ENCODE measurements at places on chromosomes 1 and 21. TPM values are rescaled to one million over a fixed set of nuclear protein-coding genes. Genes with fewer than 3 reads are reported as not detected.

APCS gene
- total RNA-seq, result not detected

FAM110D gene
- not detected for total RNA-seq

CFHR5 gene
- total RNA-seq, result not detected

SLC44A5 gene
- under 0.01 TPM for total RNA-seq

DMBX1 gene
- total RNA-seq, result not detected

ABCA4 gene
- under 0.01 TPM for total RNA-seq

S100A9 gene
- not detected for total RNA-seq

MX2 gene
- total RNA-seq, result 0.54 TPM

TFAP2E gene
- under 0.01 TPM for total RNA-seq

TRIM58 gene
- 0.54 TPM for total RNA-seq

BSND gene
- not detected for total RNA-seq

TTLL10 gene
- not detected for total RNA-seq

RWDD3 gene
- total RNA-seq, result 10.4 TPM

OR2L3 gene
- not detected for total RNA-seq
